Left renal cortex interstitium (tissue), 4 donors: ENCODE measurements at places on chromosomes 7 and 10. TPM values are rescaled to one million over a fixed set of nuclear protein-coding genes. Genes with fewer than 3 reads are reported as not detected.

HIP1 gene
- 34.0 TPM for polyA plus RNA-seq

DNA sequence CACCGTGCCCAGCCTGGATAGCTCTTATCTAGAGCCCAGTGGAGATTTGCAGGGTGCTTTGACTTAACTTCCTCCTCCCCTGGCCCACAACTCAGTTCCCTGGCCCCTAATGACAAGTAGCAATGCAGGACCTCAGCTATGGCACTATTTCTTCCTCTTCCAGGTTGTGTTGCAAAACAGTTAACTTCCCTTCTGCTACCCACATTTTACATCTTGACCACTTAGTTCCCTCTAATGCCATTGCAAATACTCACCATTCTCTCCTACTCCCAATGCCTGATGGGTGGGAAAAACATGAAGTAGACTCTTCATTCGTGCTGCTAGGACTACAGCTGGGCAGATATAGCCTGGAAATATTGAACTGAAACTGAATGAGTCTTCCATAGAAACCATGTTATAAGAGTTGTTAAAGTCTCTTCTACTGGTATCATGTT lies 39.1 kb upstream of the FGL2 start:
- no peak for DNase-seq

SPOCK2 gene
- polyA plus RNA-seq = 143 TPM

DNA sequence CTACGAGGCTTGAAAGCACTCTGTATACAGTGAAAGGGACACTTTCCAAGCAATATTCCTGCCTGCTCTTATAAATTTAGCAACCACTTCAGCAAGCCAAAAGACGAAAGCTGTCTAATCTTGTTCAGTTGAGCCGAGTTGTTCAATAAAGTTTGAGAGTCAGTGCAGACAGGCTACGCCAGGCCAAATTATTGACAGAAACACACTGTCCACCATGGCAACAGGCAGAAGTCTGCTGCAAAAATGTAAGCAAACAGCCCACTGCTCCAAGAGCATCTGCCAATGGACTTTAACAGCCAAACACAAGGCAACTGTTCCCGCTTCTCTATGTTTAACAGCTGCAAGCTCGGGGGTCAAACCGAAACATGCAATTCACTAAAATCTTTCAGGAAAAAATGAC lies 85.7 kb downstream of the GLI3 start:
- no peak for DNase-seq

- DNase-seq = no peak
These were observed 491.8 kb upstream of the SEMA3A start for GRCh38 chr7:84686373-84686772.

DNA sequence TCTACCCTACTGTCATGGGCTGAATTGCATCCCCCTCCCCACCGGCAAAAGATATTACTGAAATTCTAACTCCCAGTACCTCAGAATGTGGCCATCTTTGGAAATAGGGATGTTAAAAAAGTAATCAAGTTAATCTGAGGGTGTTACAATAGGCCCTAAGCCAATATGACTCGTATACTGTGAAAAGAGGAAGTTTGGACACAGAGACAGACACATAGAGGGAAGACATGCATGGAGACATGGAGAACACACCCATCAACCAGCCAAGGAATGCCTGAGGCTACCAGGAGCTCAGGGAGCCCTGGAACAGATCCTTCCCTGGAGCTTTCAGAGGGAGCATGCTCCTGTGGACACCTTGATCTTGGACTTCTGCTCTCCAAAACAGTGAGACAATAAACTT lies 138.2 kb upstream of the ADO start:
- DNase-seq = no peak
